ENCODE measurements at places on chromosomes 4 and X.
A peak's percentile ranks its signal among the peaks of the same experiment; 100 is the strongest.

- no peak for DNase-seq
These were observed 292.7 kb downstream of the GPAT3 start for GRCh38 chr4:83828601-83829000.

GRCh38 chrX:40736170-40736505 is 796 bp upstream of the MED14 start:
- DNase-seq: peak; percentile 40

GRCh38 chr4:14087921-14088320 is 460.4 kb upstream of the BOD1L1 start:
- DNase-seq: no peak

DNA sequence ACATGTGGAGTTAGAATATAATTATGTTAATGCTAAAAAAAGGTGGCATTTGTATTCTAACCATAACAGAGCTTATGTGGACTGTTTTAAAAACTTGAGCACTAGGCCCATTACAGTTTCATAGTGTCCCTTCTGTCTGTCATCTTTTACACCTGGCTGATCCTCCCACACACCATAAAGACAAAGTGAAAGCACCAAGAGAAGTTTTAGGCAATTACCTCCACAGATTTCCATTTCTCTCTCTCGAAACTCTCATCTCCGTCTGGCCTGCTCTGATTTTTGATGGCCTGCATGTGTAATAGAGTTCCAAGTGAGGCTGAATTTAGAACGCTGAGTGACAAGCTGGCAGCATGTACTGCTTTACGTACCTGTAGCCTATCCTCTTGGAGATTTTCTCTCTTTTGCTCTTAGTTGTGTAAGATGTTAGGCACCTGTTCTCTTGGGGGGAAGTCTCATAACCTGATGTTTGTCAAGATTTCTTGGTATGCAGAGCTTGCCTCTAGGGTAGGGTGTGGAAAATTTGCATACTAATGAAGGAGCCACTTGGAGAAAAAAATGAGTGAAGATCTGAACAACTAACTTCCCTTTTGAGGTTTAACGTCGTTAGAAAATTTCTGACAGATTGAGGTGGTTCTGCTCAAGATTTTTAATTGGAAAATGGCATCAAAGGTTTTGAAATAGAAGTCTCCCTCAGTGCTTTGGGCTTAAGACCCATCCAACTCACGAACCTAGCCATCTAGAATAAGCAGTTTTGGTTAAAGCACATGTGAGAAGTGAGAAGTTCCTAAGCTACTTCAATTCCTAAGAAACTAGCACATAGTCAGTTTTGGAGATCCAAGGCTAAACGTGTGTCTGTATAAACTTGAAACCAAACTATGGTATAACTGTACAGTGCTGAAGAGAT is 57.6 kb upstream of the RAP1GDS1 start:
- no peak for DNase-seq

Measured in activated CD8-positive, alpha-beta memory T cell treated with anti-CD3 and anti-CD28 coated beads, Interleukin-2, amount 10 ng/mL, durations not matched to agents 7 days and 5 days (primary cell).